Stimulated activated naive CD8-positive, alpha-beta T cell treated with anti-CD3 and anti-CD28 coated beads, Interleukin-15, amount 100 ng/mL, for 72 hours (primary cell): ENCODE measurements at places on chromosomes 7 and 10.

DNA sequence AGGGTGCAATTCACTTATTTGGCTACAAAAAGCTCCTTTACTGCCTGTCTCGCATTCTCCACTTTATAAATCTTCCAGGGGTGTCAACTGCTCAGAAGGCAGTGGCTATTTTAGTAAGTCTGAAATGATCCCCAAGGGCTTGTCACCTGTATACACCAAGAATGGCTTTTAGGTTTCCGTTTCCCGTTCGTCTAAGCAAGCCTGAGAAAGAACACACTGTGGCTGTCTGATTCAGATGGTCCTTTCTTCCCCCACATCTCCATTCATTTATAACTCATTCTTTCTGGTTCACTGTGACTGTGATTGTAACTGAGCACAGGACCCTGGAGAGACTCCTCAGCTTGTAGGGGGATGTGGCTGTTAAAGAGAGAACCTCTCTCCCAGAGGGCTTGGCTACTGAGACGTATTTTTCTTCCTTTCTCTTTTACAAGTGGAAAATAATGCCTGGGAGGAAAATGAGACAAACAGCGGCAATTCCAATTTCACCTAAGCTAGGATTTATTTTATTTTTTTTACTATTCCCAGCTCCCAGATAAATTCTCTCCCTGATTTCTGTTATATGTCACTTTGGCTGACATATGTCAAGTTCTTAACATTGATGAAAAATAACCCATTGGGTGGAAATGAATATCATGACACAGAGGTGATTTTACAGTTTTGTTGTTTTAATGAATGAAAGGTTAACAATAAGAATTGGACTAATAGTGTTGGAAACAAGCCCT lies 129.3 kb downstream of the FAM107B start:
- no peak for DNase-seq

GRCh38 chr10:99364125-99364524 lies 35.0 kb downstream of the CNNM1 start:
- no peak for DNase-seq

GRCh38 chr7:41872966-41873365 lies 170.1 kb upstream of the INHBA start:
- no peak for DNase-seq

GRCh38 chr7:121608785-121609184 lies 212.7 kb upstream of the FAM3C start:
- no peak for DNase-seq
